ENCODE measurements at places on chromosomes 12 and 14.

DNA sequence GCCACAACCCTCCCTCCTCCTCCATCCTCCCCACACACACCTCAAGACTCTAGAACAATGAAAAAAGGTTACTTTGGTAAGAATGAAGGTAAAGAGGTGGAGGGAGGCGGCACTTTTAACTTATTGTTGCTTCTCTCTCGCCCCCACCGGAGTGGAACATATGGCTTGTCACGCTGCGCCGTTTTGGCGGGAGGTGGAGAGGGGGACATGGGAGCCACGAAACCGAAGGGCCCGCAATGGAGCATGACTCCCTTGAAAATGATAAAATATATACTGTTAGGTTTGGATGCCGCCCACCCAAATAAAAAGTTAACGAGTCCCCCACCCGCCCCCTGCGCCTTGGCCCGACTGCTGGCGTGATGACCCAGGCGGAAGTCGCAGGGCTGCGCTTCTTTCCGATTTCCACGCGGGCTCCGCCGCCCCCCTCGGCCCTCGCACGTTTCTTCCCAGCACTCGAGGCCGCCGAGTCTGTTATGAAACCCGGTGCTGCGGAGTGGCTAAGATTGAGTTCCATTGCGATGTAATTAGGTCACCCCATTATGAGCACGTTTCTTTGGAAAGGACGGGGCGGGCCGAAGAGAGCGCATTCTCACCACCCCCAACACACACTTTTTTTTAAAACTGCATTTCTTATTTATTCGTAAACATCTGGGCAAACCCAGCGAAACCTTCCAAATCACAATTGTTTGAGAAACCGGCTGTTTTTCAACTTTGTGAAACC, 1.4 kb upstream of the ZFP36L1 start:
- DNase-seq: no peak

GRCh38 chr12:115455268-115455681, 771.3 kb upstream of the TBX3 start:
- no peak for DNase-seq

- peak; percentile 1 for DNase-seq
Measured at GRCh38 chr12:7460375-7461259, 16.7 kb upstream of the CD163L1 start.

DNA sequence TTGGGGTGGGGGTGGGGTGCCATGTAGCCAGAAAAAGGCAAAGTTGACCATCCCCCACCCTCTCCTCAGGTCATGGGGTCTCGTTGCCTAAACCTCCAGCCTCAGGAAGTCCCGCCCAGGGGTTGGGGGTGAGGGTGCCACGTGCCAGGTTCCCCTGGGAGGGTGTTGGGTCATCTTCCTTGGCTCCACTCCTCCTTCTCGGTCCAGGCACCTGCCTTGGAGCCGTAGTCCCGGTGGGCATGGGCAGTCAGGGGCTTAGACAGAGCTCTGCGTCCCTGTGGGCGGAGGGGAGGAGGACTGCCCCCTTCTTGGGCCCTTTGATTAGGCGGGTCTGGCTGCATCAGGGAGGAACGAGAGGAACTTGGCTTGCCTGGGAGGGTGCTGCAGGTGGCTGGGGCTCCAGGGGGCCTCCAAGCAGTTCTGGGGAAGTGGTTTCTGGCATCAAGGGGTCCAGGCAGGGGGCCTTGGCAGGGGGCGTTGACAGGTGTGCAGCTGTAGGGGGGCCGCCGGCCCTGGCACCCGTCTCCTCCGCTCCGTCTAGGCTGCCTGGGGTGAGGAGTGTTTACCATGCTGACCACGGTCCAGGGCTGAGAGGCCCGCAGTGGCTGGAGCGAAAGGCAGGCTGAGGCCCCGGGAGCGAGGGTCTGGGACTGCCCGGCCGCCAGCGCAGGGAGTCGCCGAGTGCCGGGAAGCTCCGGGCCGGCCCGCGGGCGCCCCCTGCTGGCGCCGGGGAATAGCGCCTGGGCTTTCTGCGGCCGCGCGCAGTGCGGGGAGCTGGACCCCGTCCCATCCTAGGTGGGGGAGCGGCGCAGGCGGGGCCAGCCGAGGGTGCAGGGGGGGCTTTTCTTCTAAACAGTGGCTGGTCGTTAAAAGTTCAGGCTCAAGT, 7.9 kb downstream of the SETD1B start:
- DNase-seq: peak; percentile 36

- DNase-seq: no peak
Measured at GRCh38 chr12:95184121-95184520, 33.1 kb downstream of the FGD6 start.

GRCh38 chr12:42372154-42372791, 46.3 kb downstream of the PPHLN1 start:
- peak; percentile 8 for DNase-seq

GRCh38 chr12:27013611-27014084, 536 bp downstream of the TM7SF3 start:
- no peak for DNase-seq

- no peak for DNase-seq
Measured at GRCh38 chr12:102385343-102385742, 95.0 kb downstream of the IGF1 start.

- no peak for DNase-seq
Measured at GRCh38 chr12:95216711-95217376, 423 bp downstream of the FGD6 start.

GRCh38 chr12:2633825-2634200, 161.0 kb upstream of the FKBP4 start:
- DNase-seq: no peak

DNA sequence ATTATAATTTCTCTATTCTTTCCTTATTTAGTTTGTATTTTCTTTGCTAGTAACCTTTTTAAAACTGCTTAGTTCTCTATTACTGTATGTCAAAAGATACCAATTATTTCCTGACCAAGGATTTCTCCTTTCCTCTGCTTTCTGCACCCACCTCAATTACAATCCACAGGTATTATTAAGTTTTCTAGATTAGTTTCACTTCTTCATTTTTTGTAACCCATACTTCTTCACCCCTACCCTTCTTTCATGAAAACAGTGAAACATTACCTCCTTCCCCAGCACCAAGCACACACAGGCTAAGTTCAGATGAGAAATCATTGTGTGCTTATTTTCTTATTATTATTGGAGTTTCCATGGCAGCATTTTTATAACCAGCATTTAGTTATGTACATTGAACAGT, 318.5 kb upstream of the MDGA2 start:
- no peak for DNase-seq

DNA sequence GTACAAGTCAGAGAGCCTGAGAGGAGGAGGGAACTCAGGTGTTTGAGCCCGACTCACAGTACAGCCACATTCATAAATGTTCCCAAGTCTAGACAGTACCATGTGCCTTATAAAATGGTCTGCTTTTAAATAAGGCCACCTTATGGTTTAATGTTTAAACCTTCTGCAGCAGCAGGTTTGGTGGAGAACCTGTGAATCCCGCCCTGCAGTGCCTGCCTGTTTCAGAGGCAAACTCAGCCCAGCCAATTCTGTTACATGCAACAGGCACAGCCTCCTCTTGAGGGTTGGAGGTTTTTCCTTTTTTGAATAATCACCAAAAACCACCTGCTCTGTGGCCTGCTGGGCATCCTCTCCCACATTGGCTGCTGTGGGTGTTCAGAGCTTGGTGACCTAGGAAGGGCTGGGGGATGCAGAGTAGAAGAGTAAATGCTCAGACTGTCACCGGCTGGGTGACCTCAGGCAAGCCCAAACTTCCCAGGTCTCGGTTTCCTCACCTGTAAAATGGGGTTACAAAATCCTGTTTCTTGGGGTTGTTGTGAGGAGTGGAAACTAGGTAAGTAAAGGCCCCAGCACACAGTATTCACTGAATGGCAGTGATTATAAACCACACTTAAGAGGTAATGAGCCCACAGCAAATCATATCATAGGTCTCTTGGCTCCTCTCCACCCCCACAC, 28.0 kb downstream of the NUAK1 start:
- no peak for DNase-seq

All from NCI-H1092 (cell line).